Cerebellum (tissue), 4 donors: ENCODE measurements at places on chromosomes 7 and 10.

- DNase-seq = no peak
Observed at GRCh38 chr10:72270607-72271281, 3.0 kb upstream of the DDIT4 start.

DNA sequence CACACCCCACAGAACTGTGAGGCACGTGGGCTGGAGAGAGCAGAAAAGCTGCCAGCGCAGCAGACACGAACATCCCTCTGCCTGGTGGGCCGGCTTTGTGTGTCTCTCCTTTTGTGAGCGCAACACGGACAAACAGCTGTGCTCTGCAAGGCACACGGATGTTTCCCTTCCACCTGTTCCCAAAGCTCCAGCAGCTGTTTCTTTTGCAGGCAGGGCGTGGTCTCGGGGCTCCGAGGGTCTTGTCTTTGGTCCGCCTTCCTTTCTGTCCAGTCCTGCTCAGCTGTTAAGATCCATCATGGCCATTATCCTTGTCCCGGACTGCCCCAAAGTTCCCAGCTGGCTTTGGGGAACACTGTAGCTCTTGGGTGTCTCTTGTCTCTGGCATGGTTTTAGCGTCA lies 32.7 kb upstream of the SH2B2 start:
- no peak for DNase-seq

DNA sequence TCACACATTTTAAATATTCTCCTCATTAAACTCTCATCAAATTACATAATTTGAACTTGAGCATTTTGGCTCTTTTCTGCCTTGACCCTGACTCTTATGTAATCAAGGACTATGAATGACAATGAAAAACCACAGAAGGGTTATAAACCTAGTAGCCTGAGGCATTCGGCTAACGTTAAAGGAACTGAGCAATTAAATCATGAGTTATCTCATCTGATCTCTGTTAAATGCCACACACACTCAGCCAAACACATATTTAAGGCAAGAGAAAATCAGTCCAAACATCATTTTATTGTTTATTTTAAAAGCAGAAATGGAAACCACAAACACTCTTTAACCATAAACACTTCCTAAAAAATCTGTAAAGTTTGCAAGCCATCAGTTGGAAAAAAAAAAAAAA lies 204.3 kb downstream of the DGKI start:
- no peak for DNase-seq

- no peak for DNase-seq
Observed at GRCh38 chr7:44486001-44486400, 4.5 kb downstream of the NUDCD3 start.
